Left kidney (tissue), 8 donors: ENCODE measurements at places on chromosomes 6 and 20.

GRCh38 chr20:3190681-3191111 lies 13.8 kb downstream of the DDRGK1 start:
- no peak for DNase-seq

DNA sequence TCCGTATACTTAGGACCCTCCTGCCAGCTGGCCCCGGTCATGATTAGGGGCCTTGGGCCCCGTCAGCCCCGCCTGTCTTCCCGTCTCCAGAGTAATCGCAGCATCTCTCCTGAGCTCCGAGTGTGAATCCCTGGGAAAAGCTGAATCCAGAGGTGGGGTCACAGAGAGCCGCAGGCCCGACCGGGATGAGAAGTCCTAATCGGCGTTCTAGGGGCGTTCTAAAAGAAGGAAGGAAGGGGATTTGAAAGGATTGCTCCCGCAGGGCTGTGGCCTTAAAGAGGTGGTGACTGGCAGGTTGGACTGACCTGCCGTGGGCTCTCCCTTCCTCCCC lies 371 bp downstream of the HMGN4 start:
- no peak for DNase-seq

- DNase-seq = no peak
These were observed 172.4 kb downstream of the CD24 start for GRCh38 chr6:106802139-106802538.

GRCh38 chr6:34138914-34139510 lies 6.9 kb downstream of the GRM4 start:
- DNase-seq = no peak

GRCh38 chr6:122619309-122619708 lies 9.1 kb downstream of the PKIB start:
- no peak for DNase-seq

DNA sequence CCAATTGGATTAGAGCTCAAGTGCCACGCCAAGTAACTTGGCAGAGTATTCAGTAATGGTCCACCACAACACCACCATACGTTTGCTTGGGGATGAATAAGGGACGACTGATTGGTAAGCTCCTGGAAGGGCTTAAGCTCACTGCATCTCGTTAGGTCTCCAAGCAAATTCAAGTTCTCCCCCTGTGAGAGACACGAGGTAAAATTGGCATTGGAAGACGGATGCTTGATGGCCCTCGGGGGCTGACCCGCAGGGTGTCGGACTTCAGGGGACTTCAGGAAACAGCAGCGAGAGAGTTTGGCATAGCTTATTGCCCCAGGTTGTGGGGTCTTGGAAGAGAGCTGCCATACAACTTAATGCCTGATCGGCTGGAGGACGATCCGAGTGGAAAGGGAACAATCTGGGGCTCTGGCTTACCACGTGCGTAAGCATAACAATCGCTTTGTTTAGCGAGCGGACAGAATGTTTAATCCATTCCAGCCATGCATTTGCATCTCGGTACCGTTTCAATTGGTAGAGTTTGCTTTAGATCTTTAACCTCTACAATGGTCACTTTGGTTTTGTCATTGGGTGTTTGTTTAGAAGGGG lies 4.8 kb upstream of the ZNFX1 start:
- DNase-seq = no peak

GRCh38 chr6:72724545-72724944 lies 102.7 kb downstream of the KCNQ5 start:
- peak; percentile 4 for DNase-seq

DNA sequence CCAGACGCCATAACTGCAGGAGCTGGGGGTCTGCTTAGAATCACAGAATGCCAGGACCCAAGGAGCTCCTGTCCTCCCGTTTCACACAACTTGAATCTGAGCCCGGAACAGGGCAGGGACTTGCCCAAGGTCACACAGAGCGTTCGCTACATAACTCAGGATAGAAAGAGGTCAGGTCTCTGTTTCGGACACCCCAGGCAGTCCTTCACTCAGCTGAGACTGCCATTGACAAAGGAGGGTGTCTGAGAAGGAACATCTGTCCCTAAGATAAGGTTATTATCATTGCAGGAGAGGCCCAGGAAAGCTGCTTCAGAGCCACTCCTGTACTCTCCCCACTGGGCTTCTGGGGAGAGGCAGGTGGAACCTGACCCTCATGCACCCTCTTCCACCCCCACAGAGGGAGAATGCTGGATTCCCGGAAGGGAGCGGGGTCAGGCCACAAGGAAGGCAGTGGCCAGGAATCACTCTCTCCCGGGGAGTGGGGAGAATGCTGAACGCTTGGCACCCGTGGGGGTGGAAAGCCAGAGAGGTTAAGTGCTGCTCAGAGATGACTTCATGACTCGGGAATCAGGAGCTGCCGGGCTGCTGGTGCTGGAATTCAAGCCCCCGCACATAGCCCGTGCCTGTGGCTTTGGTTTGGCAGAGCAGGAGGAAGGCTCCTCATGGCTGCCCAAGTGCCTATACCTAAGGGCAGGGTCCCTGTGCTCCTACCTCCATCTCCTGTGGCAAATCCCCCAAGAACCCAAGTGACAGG lies 10.7 kb downstream of the SDC4 start:
- DNase-seq = no peak
